ENCODE measurements at places on chromosomes 16 and 17.

- no peak for DNase-seq
Observed at GRCh38 chr17:3710951-3711383, 12.7 kb upstream of the HASPIN start.

DNA sequence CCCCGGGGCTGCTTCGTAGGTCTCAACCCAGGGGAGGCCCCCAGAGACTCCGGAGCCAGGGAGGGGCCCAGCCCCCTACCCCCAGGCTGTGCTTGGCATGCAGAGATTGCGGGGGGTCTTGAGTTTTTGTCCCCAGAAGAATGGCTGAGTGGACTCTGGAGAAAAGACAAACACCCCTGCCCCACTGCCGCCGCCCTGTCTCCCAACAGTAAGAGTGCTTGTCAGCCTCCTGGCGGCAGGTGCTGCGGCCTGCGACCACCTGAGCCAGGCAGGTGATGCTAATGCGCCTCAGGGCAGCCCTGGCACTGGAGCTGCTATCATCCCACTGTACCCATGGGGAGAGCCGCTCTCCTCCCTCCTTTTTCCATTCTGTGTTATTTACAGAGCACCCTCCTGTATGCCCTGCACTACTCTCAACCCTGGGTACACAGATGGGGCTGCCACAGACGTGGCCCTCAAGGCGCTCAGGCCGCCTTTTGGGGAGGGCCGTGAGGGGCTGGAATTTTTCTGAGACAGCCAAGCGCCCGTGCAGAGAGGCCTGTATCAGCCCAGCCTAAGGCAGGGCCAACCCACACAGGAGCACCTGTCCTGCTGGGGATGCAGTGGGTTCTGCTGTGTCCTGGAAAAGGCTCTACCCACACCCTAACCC, 2.6 kb upstream of the IL17C start:
- no peak for DNase-seq

DNA sequence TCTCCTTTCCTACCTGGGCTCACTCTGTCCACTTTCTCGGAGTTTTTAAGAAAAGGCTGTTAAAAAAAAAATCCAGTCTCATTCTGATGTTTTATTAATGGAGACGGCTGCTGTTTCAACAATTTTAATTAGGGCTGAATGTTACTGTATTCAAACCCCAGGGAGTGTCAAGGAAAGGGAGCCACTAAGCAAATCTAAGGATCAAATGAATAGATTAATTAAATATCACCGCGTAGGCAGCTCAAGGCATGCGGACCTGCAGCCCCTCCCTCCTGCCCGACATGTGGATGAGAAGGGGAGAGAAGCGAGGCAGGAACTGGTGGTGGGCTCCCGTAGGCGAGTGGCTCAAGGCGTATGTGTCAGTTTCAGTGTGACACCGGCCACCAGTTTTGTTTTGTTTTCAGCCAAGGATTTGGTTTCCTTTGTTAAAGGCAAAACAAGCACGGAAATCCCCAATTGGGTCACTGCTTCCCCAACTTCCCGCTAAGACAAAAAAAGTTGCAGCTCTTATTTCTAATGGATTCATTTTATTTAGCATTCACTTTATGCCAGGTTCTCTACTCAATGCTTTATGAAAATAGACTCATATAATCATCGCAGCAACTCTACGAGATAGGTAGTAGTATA, 110.6 kb downstream of the GP2 start:
- DNase-seq, result no peak

DNA sequence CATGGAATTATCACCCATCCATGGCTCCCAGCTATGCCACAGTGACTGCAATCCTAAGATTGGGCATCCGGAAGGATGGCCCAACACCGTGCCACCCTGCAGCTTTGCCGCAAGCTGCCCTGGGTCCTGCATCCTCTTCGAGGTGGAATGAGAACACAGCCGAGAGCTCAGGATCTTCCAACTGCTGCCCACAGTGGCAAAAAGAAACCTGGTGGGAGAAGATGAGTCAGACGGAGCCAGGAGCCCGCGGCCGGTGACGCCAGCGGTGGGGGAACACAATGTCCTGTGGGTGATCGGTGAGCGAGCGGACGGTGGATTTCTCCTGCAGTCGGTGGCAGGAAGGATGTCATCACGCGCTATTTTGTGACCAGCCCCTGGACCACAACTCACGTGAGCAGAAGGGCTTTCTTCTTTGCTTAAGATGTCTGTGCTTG, 20.1 kb downstream of the CD7 start:
- DNase-seq, result peak; percentile 83

- DNase-seq, result no peak
Observed at GRCh38 chr17:44417553-44417952, 28.1 kb upstream of the ITGA2B start.

Data from myocyte (in vitro differentiated cells).